ENCODE measurements at places on chromosomes 4 and X. TPM values are rescaled to one million over a fixed set of nuclear protein-coding genes. Genes with fewer than 3 reads are reported as not detected.
A peak's percentile ranks its signal among the peaks of the same experiment; 100 is the strongest.

The SLC25A4 gene
- 8.5 TPM for total RNA-seq

DNA sequence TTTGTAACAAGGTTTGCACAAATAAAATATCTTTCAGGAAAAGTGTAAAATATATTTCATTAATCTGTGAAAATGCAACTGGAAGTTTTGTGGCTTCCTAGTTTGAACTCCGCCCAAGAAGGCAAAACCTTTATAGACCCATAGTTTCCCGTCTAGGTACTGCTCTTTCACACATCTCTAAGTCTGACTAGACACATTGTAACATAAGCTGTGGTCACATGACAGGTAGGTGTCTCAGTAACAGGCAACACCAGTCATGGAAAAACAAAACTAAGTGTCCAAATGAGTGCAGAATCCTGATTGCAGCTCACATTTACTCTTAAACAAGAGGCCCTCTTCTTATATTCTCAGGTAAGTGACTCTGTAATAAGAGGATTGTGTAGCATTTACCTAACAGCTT lies 55.6 kb downstream of the SNCA start:
- no peaks in the 10 kb centered on the region for H3K4me1 ChIP-seq
- no peak overlapping the region for H3K4me3 ChIP-seq

The GPM6B gene
- not detected for total RNA-seq

The SUPT20HL2 gene
- total RNA-seq: not detected

The ZCCHC12 gene
- total RNA-seq: not detected

The C4orf36 gene
- not detected for total RNA-seq

DNA sequence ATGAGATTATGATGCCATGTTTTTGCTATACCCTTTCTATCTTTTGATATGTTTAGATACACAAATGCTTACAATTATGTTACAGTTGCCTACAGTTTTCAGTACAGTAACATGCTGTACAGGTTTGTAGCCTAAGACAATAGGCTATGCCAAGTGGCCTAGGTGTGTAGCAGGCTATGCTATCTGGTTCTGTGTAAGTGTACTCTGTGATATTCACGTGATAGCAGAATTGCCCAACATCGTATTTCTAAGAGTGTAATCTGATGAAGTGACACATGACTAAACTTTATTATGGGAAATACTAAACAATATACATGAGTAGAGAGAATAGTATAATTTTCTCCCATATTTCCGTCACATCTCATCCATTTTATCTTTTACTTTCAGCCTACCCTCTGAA lies 97.0 kb downstream of the CLDN22 start:
- H3K27me3 ChIP-seq: no peaks in the 10 kb centered on the region
- no peak for DNase-seq
- no peaks in the 10 kb centered on the region for H3K36me3 ChIP-seq
- H3K27ac ChIP-seq: no peak overlapping the region
- no peak overlapping the region for H3K4me3 ChIP-seq

- no peak overlapping the region for H3K4me3 ChIP-seq
- no peaks in the 10 kb centered on the region for H3K36me3 ChIP-seq
- H3K4me1 ChIP-seq: no peaks in the 10 kb centered on the region
- peaks cover 1% of the 10 kb centered on the region for H3K27me3 ChIP-seq
These were observed 93.2 kb upstream of the AP1S2 start for GRCh38 chrX:15947648-15948317.

- peak overlapping the region; percentile 78 for H3K4me3 ChIP-seq
- H3K27ac ChIP-seq: peak overlapping the region; percentile 84
- H3K27me3 ChIP-seq: no peaks in the 10 kb centered on the region
- peaks cover 2% of the 10 kb centered on the region for H3K36me3 ChIP-seq
These were observed 4.8 kb downstream of the SH3BP2 start for GRCh38 chr4:2797545-2798305.

The NOCT gene
- total RNA-seq: 24.9 TPM

GRCh38 chr4:150104404-150105027 lies 26.3 kb downstream of the DCLK2 start:
- no peaks in the 10 kb centered on the region for H3K4me1 ChIP-seq
- H3K36me3 ChIP-seq: no peaks in the 10 kb centered on the region
- H3K4me3 ChIP-seq: no peak overlapping the region
- no peak for DNase-seq

- DNase-seq: no peak
- no peak overlapping the region for H3K4me3 ChIP-seq
- H3K27me3 ChIP-seq: no peaks in the 10 kb centered on the region
- H3K4me1 ChIP-seq: peaks cover 21% of the 10 kb centered on the region
- H3K27ac ChIP-seq: no peak overlapping the region
These were observed 99.8 kb downstream of the PHKA2 start for GRCh38 chrX:18883961-18884765.

DNA sequence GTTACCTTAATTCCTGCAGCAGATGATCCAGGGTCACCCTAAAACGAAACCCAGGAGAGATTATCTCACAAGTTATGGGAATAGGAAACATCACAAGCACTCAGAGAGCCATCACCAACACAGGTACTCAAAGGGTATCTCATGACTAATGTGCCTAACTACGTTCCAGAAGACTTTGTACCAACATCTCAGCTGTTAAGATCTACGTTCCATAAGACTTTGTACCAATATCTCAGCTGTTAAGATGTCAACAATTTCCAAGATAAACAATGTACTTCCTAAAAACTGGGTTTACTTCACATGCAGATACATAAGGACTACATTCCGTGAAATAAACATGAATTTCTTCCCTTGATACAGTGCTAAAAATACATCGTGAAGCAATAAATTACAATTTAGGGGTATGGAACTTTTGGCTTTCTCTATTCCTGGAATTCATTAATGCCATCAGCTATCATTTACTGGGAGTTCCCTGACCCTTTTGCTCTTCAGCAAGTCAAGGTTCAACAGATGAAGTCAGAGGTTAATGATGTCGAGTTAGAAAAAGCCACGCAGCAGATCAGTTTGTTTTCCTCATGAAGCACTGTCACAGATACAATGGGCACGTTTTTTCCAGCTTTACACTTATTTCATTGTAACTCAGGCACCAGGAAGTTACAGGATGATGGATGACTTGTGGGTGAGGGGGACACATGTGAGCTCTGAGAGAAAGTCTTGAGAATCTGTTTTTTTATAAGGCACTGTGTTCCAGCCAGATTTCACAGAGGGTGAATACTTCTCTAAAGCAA lies 127.0 kb upstream of the ETNPPL start:
- no peaks in the 10 kb centered on the region for H3K4me1 ChIP-seq
- DNase-seq: no peak
- H3K4me3 ChIP-seq: no peak overlapping the region
- H3K36me3 ChIP-seq: no peaks in the 10 kb centered on the region

The FAM47E gene
- not detected for total RNA-seq

The PIN4 gene
- 5.0 TPM for total RNA-seq

- no peaks in the 10 kb centered on the region for H3K4me1 ChIP-seq
- no peaks in the 10 kb centered on the region for H3K36me3 ChIP-seq
- no peaks in the 10 kb centered on the region for H3K27me3 ChIP-seq
- H3K4me3 ChIP-seq: no peak overlapping the region
These were observed 212.1 kb upstream of the POF1B start for GRCh38 chrX:85591536-85591935.

Measured in activated CD8-positive, alpha-beta T cell treated with anti-CD3 and anti-CD28 coated beads for 36 hours (primary cell).